ENCODE measurements at places on chromosomes 3 and 15. TPM values are rescaled to one million over a fixed set of nuclear protein-coding genes. Genes with fewer than 3 reads are reported as not detected.

DNA sequence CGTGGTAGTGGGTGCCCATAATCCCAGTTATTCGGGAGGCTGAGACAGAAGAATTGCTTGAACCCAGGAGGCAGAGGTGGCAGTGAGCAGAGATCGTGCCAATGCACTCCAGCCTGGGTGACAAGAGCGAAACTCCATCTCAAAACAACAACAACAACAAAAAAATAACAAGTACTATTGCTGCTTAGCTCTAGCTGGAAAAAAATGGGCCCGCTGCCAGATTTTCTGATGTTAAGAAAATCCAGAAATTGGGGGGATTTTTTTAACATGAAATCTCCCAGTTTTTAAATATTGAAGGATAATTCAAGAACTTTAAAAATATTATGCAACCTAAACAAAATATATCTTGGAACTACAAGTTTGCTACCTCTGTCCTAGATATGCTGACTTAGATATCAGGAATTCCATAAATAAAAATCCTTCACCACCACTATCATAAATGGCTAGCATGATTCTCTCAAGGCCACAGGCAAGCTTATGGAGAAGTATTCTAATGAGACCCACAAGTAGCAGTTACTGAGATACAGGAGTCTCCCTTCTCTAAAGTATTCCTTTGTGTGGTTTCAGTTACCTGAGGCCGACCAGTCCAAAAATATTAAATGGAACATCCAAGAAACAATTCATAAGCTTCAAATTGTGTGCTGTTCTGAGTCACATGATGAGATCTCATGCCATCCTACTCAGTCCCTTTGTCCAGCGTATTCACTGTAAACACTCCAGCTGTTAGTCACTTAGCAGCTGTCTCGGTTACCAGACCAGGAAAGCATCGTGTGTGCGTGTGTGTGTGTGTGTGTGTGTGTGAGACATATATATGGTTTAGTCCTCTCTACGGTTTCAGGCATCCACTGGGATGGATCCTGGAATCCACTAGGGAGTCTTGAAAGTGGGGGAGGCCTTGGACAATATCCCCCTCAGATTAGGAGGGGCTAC lies 277.2 kb downstream of the TBL1XR1 start:
- no peak for DNase-seq

DNA sequence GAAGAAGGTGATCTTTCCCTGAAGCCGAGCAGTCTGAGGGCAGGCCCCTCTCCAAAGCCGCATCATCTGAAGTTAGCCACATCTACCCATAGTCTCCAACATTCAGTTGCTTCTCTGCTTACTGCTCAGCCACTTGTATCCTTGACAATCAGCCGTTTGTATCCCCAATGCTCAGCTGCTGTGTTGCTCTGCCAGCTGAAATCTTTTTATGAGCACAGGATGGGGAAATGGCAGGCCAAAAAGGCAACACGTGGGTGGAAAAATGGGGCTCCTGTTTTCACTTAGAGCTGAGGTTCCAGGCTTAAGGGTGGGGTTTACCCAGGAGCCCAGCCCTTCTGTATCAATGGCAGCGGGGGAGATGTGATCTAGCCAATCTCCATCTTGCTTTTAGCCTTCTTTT lies 36.3 kb downstream of the METTL6 start:
- DNase-seq = no peak

- DNase-seq = no peak
Observed at GRCh38 chr3:127208483-127209100, 15.7 kb downstream of the PRR23E start.

DNA sequence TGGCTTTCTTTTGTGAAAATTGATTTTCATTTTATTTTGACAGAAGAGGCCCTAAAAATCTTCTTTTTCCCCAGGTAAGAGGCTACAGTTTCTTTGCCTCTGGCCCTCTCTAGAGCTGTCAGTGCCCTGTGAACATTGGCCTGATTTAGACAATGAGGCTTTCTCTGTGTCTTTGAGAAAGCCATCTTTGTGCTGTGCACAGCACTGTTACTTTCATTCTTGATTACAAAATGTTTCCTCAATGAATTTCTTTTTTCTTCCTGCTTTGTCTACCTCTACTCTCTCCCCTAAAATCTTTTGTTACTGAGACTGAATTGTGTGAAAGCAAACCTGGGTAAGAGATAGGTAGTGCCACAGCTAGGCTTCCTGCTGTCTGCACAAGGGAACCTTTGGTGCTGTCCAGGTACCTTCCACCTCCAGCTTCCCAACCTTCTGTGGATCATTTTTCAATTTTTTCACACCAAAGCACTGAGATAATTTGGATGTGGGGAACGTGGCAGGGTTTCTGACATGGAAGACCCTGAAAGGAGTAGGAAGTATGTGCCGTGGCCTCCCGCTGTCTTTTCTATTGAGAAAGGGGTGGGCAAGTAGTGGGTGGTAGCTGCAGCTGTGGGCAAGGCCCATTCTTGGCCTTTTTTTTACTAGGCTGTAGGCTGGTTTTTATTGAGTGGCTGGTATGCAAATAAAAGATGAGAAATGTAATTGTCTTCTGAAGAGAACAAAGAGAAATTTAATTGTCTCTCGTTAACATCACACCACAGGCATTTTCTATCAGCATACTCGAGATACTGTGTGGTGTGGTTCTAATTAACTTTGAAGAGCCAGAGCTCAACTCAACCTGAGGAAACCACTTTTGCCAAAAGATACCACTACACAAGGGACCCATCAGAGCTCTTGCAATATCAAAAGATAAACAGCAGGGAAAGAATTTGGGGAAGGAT lies 21.0 kb downstream of the RAB8B start:
- no peak for DNase-seq

The GOLGA8K gene
- 0.49 TPM for total RNA-seq

The CAND2 gene
- total RNA-seq = 2.6 TPM

DNA sequence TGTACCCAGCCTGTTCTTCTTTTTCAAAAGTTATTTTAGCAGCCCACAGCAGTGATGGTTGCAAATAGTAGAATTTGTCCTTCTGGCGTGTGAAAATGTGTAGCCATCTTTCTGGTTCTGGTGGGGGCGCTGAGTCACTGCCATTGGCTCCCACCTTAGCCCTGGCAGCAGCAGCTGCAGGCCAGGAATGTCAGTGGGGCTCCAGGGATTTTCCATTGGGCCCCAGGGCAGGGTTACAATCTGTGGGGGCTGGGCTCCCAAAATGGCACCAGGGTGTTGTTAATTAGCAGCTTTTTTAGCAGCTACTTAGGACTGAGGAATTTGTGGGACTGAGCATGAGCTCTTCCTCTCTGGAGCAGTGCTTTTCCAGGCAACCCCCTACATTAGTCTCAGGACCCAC lies 38.9 kb downstream of the TOPAZ1 start:
- no peak for DNase-seq

GRCh38 chr3:134829721-134830120 lies 34.7 kb downstream of the EPHB1 start:
- DNase-seq = no peak

DNA sequence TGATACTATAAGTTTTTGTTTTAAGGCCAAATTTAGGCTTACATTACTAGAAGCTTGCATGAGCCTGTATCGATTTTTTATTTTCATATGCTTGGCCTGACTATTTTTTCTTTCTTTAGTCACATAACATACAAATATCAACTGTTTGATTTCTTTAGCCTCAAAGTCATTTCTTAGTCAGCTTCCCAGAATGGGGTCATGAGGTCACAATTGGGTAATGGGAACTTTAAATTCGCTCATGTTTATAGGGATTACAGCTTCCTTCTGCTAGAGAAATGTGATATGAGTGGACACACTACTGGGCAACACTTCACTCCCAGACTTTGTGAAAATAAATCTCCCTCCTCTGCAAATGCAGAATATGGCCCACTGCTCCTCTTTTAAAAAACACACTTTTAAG lies 9.1 kb upstream of the TIPARP start:
- DNase-seq = no peak

The IGSF11 gene
- total RNA-seq = not detected

- DNase-seq = no peak
Observed at GRCh38 chr3:109923431-109923830, 586.1 kb upstream of the DPPA4 start.

DNA sequence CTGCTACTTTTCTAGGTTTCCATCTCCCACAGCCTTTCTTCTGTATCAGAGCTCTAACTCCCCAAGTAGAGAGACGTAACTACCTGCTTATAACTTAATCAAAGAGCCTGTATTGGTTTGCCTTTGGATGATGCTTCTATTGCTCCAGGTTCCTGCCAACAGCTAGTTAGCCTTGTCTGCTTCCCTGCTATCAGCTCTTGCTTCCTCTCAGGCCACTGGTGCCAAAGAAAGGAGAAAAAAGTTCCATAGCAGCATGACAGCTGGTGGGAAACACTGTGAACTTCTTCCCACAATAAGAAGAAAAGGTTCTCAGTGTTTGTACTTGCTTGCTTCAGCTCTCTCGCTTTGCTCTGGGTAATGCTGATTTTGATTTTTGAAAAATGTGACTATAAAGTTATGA lies 206.6 kb downstream of the GBE1 start:
- no peak for DNase-seq

The CHP1 gene
- 32.8 TPM for total RNA-seq

The ZNF620 gene
- total RNA-seq = 10.1 TPM

- DNase-seq = no peak
Observed at GRCh38 chr3:157529085-157529484, 25.9 kb upstream of the VEPH1 start.

- no peak for DNase-seq
Observed at GRCh38 chr15:57183041-57183440, 193.3 kb upstream of the CGNL1 start.

- DNase-seq = no peak
Observed at GRCh38 chr15:87843312-87843711, 413.2 kb downstream of the NTRK3 start.

The NR2E3 gene
- total RNA-seq = not detected

DNA sequence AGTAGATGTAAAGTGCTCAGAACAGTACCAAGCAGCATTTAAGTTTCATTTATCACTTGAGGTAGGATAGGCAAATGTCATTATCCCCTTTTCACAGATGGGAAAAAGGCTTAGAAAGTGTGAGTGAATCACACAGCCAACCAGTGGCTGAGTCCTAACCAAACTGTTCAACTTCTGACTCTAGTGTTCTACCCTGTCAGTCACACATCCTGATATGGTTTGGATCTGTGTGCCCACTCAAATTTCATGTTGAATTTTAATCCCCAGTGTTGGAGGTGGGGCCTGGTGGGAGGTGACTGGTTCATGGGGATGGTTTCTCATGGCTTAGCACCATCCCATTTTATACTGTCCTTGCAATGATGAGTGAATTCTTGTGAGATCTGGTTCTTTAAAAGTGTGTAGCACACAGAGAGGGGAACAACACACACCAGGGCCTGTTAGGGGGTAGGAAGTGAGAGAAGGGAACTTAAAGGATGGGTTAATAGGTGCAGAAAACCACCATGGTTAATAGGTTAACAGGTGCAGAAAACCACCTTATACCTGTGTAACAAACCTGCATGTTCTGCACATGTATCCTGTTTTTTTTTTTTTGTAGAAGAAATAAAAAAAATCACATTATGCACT lies 304.7 kb downstream of the SUCLG2 start:
- peak; percentile 33 for DNase-seq

The ACKR2 gene
- total RNA-seq = 2.9 TPM

- DNase-seq = no peak
Observed at GRCh38 chr3:121981473-121981872, 40.6 kb downstream of the ILDR1 start.

- DNase-seq = no peak
Observed at GRCh38 chr3:151227266-151227806, 24.3 kb upstream of the GPR171 start.

The SLC6A11 gene
- not detected for total RNA-seq

GRCh38 chr3:24315356-24315755 lies 179.3 kb downstream of the THRB start:
- no peak for DNase-seq

DNA sequence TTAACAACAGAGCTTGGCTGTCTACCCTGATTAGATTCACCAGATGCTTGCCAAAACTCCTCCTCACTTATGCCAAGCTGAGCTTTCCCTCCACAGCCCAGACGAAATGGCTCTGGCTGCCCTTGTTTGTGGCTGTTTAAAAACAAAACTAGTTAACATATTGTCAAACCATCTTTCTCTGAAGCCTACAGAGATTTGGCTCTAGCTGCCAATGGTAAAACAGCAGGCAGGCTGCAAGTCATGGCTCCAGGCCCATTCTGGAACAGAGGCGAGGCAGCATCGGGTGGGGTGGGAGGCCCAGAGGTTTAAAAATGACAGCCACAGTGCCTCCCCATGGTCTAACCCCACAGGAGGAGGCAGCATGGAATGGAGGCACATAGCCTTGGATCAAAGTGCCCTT lies 75.9 kb downstream of the SCN5A start:
- DNase-seq = no peak

DNA sequence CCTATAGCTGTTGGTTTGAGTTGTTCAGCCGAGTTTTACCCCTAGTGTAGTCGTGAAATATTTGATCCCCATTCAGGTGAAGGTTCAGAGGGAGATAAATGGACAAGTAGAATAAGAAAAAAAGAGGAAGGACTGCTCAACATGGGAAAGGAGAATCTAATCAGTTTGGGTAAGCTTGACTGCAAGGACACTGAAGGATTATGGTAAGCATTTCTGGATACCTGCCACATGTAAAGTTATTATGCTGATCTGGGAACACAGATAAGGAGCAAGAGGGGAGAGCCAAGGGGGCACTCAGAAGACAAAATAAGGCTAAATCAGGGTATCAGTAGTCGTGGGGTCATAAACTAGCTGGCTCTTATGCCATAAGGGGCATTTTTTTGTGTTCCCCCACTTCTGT lies 49.9 kb downstream of the TFG start:
- no peak for DNase-seq

DNA sequence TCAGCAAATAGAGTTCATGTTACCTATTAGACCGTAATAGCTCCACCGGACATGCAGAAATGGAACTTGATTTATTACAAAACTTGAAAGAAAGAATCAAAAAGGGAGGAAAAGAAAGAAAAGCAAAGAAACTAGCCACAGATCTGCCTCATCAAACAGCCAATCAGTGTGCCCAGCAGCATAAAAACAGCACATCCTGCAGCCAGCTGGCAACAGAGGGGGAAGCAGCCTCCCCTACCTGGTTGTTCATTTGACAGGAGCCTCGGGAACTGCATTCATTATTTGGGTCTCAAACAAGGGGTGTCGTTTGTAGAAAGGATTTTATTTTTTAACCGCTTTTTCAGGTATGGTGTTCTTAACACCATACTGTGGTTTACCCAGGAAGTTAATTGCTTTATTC lies 181.5 kb upstream of the TOPAZ1 start:
- no peak for DNase-seq

GRCh38 chr15:33440900-33441299 lies 130.1 kb downstream of the RYR3 start:
- DNase-seq = no peak

GRCh38 chr3:179149406-179149867 lies 1.3 kb downstream of the PIK3CA start:
- DNase-seq = peak; percentile 55

DNA sequence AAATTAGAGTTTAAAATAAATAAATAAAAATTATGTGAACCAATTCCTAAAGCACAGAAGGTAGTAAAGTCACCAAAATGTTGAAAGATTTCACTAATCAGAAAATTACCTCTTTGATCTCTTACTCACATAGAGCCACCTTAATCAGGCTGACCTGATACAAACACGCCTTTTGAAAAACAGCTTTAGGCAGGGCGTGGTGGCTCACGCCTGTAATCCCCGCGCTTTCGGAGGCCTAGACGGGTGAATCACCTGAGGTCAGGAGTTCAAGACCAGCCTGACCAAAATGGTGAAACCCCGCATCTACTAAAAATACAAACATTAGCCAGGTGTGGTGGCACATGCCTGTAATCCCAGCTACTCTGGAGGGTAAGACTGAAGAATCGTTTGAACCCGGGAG lies 1197.3 kb downstream of the ROBO1 start:
- no peak for DNase-seq

- DNase-seq = no peak
Observed at GRCh38 chr3:4633078-4634004, 140.2 kb downstream of the ITPR1 start.

The THAP10 gene
- total RNA-seq = 0.43 TPM

- DNase-seq = no peak
Observed at GRCh38 chr3:42052484-42053351, 38.4 kb upstream of the TRAK1 start.

The EIF2B5 gene
- total RNA-seq = 73.2 TPM
